Anterior cingulate cortex (tissue), 58 donors: ENCODE measurements at places on chromosomes 6 and 20.

DNA sequence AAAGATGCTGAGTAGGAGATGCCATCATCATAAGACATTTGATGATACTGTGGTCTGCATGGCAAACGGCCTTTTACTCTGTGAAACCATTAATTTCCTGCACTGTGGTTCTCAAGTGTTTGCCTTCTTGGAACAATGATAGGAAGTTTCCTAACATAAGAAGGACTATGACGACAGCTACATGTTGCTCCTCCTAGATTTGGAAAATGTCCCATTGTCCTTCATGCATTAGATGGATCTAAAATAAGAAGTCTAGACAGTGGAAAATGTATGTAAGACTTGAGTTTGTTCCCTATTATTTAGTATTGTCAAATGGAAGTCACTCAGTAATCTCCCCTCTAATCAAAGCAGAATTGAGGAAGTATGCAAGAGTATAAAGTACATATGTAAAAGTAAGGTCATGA, 98.5 kb upstream of the TMEM170B start:
- no peak for DNase-seq

GRCh38 chr6:164208371-164208770, 793.9 kb downstream of the QKI start:
- DNase-seq: no peak

DNA sequence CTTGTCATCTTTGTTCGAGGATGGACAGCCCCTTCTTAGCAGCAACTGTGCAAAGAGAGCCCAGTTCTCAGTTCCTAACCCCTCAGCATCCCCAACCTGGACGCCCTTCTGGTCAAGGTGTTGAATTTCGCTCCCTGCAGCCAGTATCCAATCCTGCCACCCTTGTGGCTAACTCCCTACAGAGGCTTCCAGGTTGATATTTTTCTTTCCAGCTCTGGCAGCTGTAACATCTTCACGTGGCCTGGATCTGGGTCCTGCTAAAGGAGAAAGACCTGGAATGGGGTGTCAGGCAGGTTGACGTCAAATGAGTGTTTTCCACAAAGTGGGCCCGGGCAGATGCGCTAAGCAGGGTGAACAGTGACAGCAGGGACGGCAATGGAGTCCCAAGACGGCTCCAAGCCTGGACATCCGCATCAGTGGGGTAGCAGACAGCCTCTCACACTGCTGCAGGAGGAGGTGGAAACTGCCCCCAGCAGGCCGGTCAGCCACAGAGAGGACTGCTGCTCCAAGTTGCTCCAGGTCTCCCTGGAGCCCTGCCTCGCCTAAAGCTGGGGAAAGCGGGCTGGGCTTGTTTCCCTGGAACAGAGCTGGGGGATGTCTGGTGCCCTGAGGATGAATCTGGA, 1.0 kb upstream of the YTHDF1 start:
- no peak for DNase-seq

- DNase-seq: no peak
Measured at GRCh38 chr6:116218172-116218633, 35.7 kb downstream of the TSPYL4 start.

DNA sequence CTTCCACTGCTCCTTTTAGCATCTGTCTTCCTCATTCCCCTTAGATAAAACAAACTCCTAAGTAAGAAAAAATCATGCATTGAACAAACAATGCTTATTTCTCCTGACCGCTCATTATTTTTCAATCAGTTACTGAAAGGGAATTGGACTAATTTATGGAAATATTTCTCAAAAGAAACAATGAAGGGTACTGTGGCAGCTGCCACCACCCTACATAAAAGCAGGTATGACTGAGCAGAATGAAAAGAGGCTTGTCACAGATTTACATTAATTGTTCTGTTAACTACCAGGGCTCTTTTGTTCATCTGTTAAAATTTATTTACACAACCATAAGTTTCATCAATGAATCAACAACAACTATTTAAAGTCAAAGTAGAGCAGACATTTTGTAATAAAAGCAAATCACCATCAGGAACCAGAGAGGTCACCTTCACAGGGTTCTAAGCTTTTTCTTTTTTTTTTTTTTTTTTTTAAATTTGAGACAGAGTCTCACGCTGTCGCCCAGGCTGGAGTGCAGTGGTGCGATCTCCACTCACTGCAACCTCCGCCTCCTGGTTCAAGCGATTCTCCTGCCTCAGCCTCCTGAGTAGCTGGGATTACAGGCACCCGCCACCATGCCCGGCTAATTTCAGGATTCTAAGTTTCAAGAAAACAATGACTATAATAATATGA, 204.0 kb downstream of the PTPRK start:
- DNase-seq: no peak

- DNase-seq: no peak
Measured at GRCh38 chr20:4592316-4593148, 129.2 kb upstream of the PRND start.

DNA sequence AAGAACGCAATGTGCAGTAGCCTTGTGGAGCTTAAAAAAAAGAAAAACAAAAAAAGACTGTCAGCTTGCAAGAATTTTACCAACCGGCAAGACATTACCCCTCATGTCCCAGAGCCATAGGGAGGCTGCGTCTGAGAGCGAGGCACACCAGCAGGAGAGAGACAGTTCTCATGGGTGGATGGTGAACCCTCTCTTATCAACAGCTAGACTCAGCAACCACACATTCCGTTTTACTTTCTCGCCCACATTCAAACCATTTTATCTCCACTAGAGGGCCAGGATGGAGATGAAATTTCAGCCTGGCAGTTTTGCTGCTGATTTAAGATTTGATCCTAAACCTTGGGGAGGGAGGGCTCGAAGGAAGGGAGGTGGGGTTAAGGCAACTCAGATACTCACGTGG, 247.0 kb downstream of the ATXN1 start:
- peak; percentile 30 for DNase-seq

- no peak for DNase-seq
Measured at GRCh38 chr6:6725468-6726209, 137.1 kb downstream of the LY86 start.

GRCh38 chr6:64520050-64520449, 884.4 kb downstream of the PHF3 start:
- no peak for DNase-seq
